ENCODE measurements at places on chromosomes 6 and 20. TPM values are rescaled to one million over a fixed set of nuclear protein-coding genes. Genes with fewer than 3 reads are reported as not detected.

Gene AARS2
- total RNA-seq: 7.9 TPM

Gene DNAH8
- not detected for total RNA-seq

Gene BTBD3
- 27.1 TPM for total RNA-seq

Gene ZFP57
- 2.7 TPM for total RNA-seq

Gene TREM1
- 7.4 TPM for total RNA-seq

Gene TRIM31
- not detected for total RNA-seq

Gene CGA
- total RNA-seq: not detected

DNA sequence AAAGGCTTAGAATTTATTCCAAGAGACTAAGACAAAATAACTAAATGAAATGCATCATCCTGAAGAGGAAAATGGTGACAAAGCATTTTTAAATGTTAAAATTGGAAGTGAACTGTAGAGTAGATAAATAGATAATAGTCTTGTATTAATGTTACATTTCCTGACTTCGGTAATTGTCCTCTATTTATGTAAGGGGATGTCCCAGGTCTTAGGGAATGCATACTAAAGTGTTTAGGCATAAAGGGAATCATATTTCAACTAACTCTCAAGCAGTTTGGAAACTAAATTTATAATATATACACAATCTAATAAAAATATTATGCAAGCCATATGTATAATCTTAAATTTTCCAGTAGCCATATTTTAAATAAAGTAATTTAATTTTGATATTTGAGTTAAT, 159.3 kb downstream of the WDR27 start:
- DNase-seq: no peak

GRCh38 chr20:4413314-4414049, 308.2 kb upstream of the PRND start:
- DNase-seq: no peak

DNA sequence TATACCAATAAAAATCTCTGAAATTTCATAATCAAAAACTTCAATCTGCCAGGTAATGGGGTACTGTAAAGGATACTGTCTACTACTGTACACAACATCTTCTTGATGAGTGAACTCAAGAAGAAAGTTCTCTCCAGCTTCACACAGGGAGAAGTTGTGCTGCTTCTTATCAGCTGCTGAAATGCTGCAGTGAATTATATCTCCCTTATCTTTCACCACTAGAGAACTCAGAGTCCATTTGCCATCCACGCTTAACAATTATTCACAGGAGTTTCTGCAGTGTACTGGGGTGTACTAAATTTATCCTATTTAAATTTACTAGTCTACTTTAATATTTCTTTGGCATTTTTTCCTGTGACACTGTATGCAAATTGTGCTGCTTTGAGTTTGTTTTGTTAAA, 384.8 kb downstream of the TFAP2B start:
- DNase-seq: no peak

DNA sequence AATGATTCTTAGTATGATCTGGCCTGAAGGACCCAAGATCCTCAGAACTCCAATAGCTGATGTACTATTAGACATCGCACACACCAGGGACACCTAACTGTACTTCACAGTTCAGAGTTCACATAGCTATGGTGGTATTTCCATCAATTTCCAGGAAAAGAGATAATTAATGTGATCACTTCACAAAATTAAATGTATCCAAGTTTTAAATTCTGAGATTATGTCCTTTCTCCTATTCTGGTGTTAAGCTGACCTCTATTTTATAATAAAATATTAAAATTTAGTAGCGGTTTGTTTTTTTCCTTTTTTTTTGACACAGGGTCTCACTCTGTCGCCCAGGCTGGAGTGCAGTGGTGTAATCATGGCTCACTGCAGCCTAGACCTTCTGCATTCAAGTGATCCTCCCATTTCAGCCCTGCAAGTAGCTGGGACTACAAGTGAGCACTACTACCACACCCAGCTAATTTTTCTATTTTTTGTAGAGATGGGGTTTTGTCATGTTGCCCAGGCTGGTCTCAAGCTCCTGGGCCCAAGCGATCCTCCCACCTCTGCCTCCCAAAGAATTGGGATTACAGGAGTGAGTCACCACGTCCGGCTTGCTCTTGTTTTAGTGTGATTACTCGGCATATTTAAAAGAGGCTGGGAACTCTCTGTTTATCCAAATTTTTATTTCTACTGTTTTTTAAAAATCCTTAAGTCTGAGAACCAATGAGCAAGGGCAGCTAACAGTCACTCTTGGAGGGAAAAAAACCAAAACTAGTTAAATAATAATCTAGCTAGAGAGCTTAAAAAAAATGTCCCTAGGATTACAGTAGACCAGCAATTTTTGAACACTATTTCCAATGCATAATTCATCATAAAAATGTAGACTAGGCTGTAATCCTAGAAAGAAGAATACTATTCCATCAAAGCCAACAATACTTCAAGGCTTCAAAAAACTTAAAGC, 16.0 kb downstream of the KIF13A start:
- DNase-seq: no peak

DNA sequence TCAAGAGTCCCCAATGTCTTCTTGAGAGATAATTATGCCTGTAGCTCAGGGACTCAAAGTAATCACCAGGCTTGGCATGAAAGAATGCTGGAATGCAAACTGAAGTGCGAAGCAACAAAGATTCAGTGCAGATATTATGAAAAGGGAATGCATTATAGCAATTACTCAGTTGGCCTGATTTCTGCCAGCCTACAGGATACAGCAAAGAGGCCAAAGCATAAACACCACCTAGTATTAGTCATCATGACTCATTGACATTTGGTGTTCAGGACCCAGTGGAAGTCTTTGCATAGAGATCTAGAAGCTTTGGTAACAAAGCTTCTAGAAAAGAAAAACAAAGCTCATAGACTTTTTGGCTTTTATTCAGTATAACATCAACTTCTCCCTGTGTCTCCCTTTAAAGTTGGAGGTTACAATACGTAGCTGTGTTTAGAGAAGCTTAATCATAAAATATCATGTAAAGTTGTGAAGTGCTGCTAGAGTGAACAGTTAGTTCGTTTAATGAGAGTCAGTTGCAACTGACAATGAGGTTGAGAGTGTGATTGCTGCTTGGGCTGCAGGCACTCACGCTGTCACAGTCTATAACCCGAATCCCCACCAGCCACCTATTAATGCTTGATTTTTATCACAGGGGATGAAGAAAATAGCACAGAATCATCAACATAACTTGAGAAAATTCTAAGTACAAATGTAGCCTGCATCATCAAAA, 932.7 kb downstream of the TFAP2A start:
- DNase-seq: no peak

GRCh38 chr6:105113422-105113821, 66.4 kb downstream of the POPDC3 start:
- DNase-seq: no peak

DNA sequence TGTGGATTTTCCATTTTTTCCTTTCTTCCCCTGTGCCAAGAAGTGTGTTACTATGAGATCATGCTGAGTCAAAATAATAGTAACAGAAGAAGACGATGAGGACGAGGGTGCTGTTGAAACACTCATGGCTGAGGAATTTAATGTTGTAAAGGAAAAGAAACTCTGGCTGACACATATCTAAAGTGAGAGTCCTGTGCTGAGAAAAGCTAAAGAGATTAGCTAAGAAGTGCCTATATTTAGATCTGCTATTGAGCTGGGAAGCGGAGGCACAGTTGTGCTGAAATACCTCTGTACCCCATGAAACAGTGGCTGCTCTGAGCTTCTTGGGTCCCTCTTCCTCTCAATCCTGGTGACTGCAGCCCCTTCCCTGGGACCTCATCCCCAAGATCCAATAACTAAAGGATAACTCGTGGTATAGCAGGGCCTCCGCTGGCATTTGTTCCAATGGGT, 1.1 kb upstream of the SYTL3 start:
- DNase-seq: no peak

DNA sequence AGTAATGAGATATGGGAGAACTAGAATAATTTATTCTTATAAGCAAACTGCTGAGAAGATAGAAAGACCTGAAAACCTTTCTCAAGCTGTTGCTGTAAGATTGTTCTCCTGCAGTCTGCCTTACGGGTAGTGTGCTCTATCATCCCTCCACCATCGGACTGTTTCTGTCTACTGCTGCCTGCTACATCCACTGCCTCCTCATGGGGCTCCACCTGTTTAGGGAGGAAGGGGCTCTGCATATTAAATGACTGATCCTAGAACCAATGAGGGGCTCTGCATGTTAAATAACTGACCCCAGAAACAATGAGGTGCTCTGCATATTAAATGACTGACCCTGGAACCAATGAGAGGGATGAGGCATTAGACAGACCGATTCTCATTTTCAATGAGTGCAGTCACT, 654.6 kb downstream of the KIF16B start:
- no peak for DNase-seq

GRCh38 chr6:168194732-168195567, 115.9 kb upstream of the FRMD1 start:
- DNase-seq: no peak

DNA sequence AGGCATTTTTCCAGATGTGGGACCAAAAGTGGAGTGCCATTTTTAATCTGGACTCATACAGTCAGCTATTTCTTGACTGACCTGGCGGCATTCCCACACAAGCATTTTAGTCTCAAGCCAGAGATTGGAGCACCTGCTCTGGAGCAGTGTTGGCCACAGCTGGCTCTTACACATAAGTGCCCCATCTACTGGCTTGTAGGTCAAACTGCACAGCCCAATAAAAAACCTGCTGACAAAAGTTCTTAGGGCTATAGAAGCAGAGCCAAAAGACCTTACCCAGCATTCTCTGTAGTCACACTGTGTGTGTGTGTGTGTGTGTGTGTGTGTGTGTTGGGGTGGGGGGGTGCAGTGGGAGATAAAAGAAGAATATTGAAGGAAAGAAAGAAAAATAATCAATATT, 38.6 kb upstream of the SENP6 start:
- DNase-seq: no peak

DNA sequence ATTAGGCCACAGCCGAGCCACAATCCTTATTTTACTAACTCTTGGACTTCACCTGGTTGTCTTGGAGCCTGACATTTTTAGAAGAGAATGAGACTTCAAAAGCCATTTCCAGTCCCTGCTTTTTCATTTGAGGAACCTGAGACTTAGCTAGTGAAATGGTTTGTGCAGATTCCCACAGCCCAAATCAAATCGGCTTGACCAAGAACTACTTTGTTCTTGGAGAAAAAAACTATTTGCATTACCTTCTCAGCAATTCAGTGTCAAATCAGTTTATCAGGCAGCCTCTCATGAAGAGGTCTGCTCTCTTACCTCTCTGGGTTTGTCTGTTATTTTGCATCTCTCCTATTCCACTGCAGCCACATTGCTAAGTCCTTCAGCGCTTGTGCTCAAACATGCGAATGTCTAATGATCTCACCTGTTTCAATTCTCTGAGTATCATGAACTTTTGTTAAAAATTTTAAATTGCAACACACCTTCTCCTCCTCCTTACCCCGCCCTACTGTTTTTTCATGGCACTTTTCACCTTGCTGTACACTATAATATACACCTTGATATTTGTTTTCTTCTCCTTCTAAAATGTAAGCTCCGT, 573 bp upstream of the IFNGR1 start:
- DNase-seq: no peak

GRCh38 chr6:163941624-163941976, 527.1 kb downstream of the QKI start:
- DNase-seq: no peak

GRCh38 chr20:1868856-1869255, 26.4 kb upstream of the SIRPA start:
- no peak for DNase-seq

GRCh38 chr20:18796282-18796833, 17.2 kb upstream of the SCP2D1 start:
- no peak for DNase-seq

DNA sequence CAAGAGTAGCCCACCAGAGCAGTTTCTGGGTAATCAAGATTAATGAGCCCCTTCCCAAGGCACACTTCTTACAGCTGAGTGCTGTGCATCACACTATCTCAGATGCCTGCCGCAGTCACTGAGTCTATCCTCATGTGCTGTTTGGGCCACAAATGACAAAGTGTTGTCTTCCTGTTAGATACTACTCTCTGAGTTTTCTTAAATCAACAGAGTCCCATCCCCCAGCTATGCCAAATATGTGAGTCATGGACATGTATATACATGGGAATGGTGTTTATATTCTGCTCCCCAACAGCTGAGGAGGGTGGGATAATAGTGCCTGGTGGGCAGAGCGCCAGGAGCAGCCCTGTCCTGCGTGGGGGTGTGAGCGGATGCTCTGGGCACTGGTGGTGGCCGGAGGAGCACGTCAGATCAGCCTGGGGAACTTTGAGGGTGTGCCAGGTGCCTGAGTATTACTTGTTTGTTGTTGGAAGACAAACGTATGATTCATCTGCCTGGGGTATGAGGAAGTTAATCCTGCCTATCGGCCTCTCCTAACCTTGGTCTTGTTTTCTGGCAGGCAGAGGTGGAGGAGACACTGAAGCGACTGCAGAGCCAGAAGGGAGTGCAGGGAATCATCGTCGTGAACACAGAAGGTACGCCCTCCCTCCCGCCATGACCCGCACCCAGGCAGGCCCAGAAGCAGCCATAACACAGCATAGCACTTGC, 9.6 kb downstream of the DYNLRB1 start:
- peak; percentile 50 for DNase-seq

DNA sequence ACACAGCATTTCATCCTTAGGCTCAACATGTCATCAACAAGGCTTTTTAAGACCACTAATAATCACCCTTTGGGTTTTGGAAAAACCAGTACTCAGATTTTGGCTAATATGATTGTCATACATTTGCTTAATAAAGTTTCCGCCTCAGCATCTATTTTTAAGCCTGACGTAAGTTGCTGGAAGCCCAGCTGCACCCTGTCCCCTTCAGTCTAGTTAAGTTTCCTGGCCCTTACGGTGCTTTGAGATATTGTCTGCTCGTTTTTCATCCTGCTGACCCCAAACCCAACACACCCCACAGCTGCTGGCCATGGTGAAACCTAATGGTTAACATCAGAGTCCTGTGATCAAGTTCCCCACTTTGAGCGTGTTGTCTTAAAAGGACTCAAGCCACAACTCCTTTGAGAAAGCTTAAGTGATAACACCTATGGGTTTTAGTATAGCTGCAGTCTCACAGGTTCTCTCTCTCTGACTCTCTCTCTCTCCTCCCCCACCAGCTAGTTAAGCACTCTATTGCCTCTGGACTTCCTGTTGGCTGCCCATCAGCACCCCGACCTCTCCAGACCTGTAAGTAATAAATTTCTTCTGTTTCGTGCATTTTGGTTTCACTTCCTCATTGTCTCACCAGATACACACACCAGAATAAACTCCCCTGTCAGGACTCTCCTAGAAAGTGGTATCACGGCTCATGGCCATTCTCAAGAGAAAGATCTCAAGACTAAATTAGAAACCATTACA, 802.0 kb downstream of the C6orf118 start:
- DNase-seq: no peak

GRCh38 chr6:149783551-149783950, 34.0 kb downstream of the PCMT1 start:
- DNase-seq: no peak
